Forelimb muscle (tissue), 1 donor: ENCODE measurements at places on chromosomes 1 and 21.

GRCh38 chr1:112250892-112251291, 145.1 kb upstream of the CTTNBP2NL start:
- no peak for DNase-seq

DNA sequence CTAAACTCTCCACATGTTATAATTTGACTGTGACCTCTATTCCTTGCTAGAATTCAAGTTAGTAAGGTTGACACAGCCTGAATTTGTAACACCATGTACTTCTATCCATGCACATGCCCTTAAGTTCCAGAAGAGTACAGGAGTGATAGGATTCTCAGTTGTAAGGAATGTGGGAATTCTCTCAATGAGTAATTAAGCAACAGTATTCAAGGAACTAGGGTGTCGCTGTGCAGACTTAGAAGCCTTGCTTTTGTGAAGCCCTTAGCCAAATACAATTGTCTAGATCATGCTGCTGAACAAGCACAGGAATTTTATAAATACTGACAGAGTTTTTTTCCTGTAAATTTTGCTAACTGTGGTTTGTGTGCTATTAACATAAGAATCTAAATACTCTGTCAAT, 276.3 kb upstream of the PTBP2 start:
- DNase-seq: no peak

DNA sequence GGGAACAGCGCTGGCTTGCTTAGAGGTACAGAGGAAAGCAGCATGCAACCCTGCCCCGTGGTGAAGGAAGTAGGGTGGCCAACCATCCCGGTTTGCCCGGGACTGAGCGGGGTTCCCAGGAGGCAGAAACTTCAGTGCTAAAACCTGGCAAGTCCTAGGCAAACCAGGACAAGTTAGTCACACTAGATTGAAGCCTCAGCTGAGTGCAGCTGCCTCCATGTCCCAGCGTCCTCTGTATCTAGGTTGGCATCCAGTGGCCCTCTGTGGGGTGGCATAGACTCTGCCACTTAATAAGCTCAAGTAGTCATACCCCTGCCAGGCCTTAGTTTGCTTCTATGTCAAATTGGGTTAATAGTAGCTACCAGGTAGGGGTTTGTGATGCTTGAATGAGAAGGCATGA, 67.1 kb downstream of the ATP2B4 start:
- no peak for DNase-seq

DNA sequence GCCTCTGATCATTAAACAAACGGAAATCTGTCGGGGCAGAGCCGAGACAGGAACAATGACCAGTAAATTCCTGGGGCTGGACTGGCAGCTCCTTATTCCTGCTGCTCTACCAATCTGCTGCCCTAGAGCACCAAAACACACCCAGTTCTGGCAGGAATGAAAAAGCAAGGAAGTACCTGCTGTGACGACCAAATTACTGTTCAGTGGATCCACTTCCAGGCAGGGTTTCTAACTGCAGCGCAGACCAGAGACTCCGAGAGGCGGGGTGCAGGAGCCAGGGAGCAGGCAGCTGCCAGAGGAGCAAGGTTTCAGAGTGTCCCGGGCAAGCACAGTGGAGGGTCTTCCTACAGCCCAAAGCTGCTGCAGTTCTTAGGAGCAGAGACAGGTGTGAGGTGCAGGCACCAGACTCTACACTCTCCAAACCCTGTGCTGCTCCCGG, 32.4 kb downstream of the KANK4 start:
- no peak for DNase-seq

DNA sequence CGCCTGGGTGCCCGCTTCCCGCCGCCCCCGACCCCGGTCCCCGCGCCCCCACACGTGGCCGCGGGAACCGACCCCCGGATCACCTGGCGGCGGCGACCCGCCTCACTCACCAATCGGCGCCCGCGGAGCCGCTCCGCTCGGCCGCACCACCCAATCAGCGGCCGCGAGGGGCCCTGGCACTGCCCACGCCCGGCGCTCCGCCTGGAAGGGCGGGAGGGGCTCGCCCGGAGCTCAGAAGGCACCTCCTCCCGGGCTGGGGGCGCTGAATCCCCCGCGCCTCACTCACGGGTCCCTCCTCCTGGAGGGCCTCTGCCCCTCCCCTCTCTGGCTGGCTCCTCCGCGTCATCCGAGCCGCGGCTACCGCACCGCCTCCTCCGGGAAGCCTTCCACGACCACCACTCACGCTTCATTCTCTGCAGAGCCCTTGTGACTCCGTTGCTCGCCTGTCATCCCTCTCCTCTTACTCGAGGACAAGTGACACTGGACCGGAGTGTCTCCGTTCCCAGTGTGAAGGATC, 374 bp downstream of the SH2D5 start:
- no peak for DNase-seq

DNA sequence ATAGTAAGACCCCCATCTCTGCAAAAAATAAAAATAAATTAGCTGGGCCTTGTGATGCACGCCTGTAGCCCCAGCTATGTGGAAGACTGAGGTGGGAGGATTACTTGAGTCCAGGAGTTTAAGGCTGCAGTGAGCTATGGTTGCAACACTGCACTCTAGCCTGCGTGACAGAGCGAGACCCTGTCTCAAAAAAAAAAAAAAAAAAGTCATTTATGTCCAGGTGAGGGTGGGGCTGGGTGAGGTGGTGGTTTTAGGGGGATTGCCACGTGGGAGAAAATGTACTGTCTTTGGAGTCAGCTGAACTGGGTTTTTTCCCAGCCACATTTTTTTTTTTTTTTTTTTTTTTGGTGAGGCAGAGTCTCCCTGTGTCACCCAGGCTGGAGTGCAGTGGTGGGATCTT, 6.7 kb downstream of the PIK3CD start:
- DNase-seq: no peak

DNA sequence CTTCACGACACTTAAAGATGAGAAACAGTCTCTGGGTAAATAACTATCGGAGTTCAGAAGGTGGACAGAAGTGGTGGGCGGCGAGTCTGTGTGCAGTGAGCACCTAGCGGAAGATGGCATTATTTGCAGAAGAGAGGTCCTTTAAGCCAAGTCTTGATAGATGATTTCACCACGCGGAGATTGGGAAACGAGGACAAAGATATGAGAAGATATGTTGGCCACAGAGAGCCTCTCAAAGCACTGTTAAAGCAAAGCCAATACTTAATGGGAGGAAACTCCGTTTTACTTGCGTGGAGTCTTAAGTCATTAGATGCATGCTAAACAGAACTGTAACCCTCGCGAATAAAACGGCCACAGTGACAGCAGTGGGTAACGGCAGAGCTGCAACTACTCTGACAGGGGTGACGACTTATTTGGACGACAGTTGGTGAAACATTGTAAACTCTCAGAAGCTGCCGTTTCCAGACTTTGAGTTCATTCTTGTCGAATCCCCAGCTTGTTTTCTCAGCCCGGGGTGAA, 577 bp upstream of the CEP350 start:
- no peak for DNase-seq

GRCh38 chr1:215044151-215044550, 38.4 kb upstream of the KCNK2 start:
- no peak for DNase-seq

GRCh38 chr1:177597393-177597792, 372.5 kb downstream of the SEC16B start:
- no peak for DNase-seq

- no peak for DNase-seq
Measured at GRCh38 chr1:29017975-29018712, 103.8 kb downstream of the EPB41 start.

GRCh38 chr1:152645146-152645545, 18.0 kb upstream of the LCE2D start:
- DNase-seq: no peak

- DNase-seq: no peak
Measured at GRCh38 chr1:17119076-17119772, at the start of gene PADI2. Gene PADI2, minus strand, starts transcription at chr1:17119451. Its CDS starts 80 bp downstream, at chr1:17119371.

DNA sequence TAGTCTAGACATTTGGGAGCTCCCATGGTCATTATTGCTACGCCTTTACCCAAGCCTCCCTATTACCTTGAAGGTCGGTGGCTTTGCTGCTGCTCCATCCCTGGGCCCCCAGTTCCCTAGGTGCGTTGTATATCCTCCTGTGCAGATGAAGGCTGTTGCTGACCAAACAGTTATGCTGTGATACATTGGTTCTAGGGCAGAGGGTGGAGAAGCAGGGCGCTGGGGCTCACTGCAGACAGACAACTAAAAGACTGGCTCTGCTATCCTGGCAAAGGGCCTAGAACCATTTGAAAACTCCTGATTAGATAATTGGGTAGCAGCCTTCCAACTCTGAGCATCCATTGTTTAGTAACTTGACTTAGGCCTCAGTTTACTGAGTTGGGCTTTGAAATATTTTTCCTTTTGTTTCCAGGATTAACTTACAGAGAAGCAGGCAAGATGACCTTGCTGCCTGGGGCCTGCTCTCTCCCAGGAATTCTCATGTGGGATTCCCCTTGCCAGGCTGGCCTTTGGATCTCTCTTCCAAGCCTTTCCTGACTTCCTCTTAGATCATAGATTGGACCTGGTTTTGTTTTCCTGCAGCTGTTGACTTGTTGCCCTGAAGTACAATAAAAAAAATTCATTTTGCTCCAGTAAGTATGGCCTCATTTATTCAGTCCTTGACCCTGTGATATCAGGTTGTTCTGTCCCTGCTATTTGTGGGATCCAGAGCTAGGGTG, 15.5 kb downstream of the CHI3L2 start:
- DNase-seq: no peak

DNA sequence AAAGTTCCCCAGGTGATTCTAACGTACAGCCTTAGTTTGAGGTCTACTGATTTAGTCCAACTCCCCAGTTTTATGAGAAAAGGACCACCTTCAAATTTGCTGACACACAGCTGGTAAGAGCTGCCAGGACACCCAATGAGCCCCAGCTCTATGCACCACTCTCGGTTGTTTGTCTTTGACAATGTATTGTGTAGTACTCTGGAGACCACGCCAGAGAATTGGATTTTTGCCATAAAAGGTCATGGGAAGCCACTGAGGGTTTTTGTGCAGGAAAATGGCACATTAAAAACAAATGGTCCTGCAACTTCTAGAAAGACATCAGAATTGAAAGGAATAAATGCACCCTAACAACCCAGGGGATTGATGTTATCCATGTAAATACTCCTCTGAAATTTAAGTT, 7.1 kb upstream of the IER5 start:
- DNase-seq: no peak

DNA sequence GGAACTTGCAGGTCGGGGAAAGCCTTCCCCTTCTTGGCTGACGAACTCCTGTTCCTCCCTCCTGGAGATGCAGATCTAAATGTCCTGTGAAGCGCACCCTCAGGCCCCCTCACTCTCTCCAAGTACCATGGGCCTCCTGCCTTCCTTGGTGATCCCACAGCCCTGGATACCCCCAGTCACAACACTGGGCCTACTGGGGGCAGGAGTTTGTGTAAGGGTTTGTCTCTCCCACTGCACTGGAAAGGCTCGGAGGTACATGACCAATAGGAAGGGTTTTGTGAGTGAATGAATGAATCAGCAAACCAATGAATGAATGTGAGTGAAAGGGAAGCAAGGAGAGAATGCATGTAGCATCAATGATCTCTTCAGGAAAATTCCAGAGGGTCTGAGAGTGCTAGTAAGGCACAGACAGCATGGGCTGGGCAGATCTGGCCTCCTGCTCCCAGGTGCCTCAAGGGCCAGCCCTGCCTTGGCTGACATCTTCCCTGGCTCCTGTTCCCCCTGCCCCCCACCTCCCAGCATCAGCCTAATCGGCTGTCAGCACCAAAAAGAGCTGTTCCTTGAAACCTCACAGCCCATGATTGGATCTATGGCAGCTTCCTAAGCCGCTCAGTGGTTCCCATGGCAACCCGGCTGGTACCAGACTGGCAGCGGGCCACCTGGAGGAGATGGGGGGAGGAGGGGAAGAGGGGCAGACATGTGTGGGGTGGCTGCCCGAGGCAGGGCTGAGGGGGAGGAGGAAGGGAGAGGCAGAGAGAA, 95.8 kb downstream of the VWA5B1 start:
- no peak for DNase-seq

- DNase-seq: no peak
Measured at GRCh38 chr1:186782791-186783190, 46.0 kb upstream of the PLA2G4A start.

DNA sequence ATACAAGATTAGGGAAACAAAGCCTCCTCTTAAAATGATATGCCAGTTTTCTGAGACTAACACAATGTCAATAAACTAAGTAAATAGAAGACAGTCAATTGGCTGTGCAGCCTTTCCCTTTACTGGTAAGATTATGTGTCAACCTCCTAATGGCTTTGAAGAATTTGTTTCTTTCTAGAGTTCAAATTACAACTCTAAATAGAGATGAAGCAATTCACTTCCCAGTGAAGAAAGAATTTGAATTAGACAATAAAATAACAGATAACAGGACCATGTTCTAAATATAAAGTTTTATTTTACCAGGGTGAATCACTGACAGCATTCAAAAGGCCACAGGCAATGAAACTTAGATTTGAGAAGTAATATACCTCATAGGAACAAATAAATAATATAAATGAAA, 680.3 kb downstream of the PLA2G4A start:
- no peak for DNase-seq

DNA sequence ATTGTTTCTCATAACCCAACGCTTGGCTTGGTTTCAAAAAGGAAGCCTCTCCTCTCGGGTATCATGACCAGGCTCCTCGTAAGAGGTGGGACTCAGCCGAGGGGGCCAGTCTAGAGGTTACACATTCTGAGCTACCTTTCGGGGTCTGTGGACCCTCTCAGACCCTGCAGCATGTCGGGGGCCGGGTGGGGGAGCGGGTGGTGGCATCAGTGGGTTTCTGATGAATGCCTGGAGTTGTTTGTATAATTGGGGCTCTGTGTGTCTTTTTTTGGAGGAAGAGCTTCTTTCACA, 229.3 kb downstream of the CAMTA1 start:
- no peak for DNase-seq

- no peak for DNase-seq
Measured at GRCh38 chr1:194024659-194025058, 838.2 kb upstream of the B3GALT2 start.
